ENCODE measurements at places on chromosomes 12 and 14. TPM values are rescaled to one million over a fixed set of nuclear protein-coding genes. Genes with fewer than 3 reads are reported as not detected.

CRY1 gene
- 15.3 TPM for total RNA-seq

GPD1 gene
- not detected for total RNA-seq

ARMH4 gene
- total RNA-seq, result 1.9 TPM

DNA sequence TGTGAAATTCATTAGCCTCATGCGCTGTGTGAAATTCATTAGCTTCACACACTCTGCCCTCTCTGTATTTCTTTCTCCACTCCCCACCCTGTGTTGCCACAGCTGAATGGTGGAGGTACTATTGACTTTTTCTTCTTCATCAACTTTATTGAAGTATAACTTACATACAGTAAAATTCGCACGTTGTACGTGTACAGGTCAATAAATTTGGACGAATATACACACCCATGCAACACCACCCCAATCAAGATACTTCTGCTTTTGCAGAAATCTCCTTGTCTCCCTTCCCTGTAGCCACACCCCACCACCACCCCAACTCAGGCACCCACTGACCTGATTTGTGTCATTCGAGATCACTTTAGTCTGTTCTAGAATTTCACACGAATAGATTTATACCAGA, 51.8 kb downstream of the FBXL14 start:
- no peak for DNase-seq

TRIM9 gene
- total RNA-seq, result 0.33 TPM
